ENCODE measurements at places on chromosomes 5 and 9.
A peak's percentile ranks its signal among the peaks of the same experiment; 100 is the strongest.

DNA sequence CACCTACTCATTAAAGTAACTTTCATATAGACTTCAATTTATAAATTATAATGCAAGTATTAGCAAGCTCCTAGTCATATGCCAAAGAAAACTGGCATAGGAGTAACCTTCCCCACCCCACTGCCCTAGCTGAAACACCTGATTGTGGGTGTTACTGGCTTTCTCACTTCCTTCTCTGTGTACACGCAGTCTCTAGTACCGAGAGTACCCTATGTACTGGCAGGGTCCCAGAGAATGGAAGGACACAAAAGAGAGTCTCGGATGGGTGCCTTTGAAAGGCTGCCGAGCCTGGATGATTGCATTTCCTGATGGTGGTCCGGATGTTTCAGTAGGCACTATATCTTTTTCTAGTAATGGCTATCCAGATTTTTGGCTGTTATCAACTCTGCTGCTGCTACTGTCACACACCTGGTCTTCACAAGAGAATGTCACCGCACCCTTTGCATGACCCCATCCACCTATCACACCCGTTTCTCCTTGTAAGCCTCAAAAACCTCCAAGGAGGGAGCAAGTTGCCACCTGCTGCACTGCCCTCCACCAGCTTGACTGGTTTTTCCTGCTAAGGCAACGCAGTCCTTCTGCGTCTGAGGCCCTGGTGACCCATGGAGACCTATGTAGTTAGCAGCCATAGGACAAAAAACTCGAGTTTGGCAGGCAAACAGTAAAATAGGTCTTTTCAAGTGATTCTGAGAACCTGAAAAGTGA, 53.8 kb upstream of the CLINT1 start:
- DNase-seq = no peak

GRCh38 chr9:125260561-125260960, 1.1 kb upstream of the GAPVD1 start:
- DNase-seq = no peak

DNA sequence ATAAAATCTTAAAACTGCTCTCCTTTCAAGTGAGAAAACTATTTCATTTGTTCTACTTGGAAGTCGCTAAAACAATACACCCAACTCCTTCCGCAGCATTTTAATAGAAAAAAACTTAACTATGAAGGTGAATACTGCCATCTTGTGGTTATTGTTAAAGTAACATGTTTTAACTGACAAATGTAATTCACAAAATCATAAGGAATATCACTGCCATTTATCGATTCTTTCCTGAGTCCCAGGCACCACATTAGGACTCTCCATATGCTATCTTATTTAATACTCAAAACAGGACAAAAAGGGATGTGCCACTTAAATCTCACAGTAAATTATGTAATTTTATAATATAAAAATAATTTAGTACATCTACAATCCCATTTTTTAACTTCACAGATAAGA, 130.5 kb upstream of the ITGA1 start:
- peak; percentile 65 for DNase-seq

- DNase-seq = peak; percentile 70
Measured at GRCh38 chr9:33924978-33925797, 108.2 kb downstream of the UBE2R2 start.

- peak; percentile 76 for DNase-seq
Measured at GRCh38 chr5:149143470-149143869, 2.2 kb downstream of the ABLIM3 start.

DNA sequence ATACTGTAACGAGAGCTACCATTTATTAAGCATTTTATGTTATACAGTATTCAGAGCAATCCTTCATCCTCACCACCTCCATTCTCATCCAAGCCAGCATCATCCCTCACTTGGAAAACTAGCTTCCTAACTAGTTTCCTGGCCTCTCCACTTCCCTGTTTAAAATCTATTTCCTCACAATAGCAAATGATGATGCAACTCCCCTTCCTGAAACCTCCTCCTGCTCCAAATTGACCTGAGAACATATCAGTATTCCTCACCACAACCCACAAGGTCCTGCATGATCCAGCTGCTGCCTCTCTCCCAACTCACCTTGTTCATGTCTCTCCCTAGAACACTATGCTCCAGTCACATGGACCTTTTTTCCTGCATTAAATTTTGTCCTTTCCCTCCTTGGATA, 4.3 kb upstream of the SLC36A2 start:
- DNase-seq = no peak

- DNase-seq = no peak
Measured at GRCh38 chr9:32577316-32577715, 4.4 kb upstream of the NDUFB6 start.

DNA sequence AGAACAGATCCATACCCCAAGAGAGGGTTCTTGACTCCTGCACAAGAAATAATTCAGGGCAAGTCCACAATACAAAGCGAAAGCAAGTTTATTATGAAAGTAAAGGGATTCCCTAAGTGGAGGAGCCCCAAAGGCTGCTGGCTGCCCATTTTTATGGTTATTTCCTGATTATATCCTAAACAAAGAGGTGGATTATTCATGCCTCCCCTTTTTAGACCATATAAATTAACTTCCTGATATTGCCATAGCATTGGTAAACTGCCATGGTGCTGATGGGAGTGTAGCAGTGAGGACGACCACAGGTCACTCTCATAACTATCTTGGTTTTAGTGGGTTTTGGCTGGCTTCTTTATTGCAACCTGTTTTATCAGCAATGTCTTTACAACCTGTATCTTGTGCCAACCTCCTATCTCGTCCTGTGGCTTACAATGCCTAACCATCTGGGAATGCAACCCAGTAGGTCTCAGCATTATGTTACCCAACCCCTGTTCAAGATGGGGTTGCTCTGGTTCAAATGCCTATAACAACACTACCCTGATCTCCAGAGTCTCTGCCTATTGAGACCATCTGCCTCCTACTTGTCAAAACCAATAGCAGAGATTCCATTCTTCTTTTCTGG, 154.4 kb upstream of the GRAMD2B start:
- no peak for DNase-seq

Data from fibroblast of mammary gland (primary cell).